ENCODE measurements at places on chromosomes 6 and 20. TPM values are rescaled to one million over a fixed set of nuclear protein-coding genes. Genes with fewer than 3 reads are reported as not detected.

GRCh38 chr6:48073976-48074767 lies 36.8 kb downstream of the PTCHD4 start:
- H3K4me1 ChIP-seq, result no peaks in the 10 kb centered on the region
- DNase-seq, result no peak
- H3K27ac ChIP-seq, result no peak overlapping the region
- no peak overlapping the region for H3K4me3 ChIP-seq
- no peaks in the 10 kb centered on the region for H3K36me3 ChIP-seq
- H3K27me3 ChIP-seq, result peaks cover 2% of the 10 kb centered on the region

GRCh38 chr6:21598674-21599023 lies 5.1 kb downstream of the SOX4 start:
- no peaks in the 10 kb centered on the region for H3K36me3 ChIP-seq
- peaks cover 8% of the 10 kb centered on the region for H3K4me1 ChIP-seq
- no peak overlapping the region for H3K27ac ChIP-seq

GRCh38 chr6:10136636-10137035 lies 278.2 kb downstream of the TFAP2A start:
- H3K27me3 ChIP-seq, result no peaks in the 10 kb centered on the region
- no peaks in the 10 kb centered on the region for H3K4me1 ChIP-seq
- no peak overlapping the region for H3K4me3 ChIP-seq
- DNase-seq, result no peak
- H3K27ac ChIP-seq, result no peak overlapping the region

DNA sequence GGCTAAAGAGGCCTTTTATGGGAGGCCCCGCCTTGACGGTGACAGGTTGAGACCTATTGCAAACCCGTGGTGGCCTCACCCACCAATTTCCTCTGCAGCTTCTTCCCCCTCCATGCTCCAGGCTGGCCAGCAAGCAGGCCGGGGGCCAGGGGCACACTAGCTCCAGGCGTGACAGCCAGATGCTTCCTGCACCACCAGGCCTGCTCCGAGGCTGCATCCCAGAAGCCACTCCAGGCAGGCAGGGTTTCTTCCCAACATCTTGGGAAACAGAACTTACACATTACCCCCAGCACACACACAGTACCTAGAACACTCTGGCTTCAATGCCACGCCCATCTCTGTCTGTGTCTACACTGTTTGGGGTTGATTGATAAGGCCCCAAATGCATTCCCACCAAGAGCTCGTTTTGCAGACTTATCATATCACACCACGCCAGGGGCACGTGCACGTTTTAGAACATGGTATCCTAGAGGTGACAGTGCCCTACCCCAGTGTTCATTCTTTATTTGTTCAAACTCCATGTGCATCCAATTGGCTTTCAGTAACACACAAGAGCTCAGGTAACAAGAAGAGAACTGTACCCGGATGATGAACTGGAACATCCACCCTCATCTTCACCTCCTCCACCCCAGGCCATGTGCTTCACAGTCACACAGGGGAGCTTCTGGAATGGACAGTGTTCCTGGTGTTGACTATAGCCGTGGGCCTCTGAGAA lies 221.4 kb upstream of the RREB1 start:
- no peak for DNase-seq
- H3K4me3 ChIP-seq, result no peak overlapping the region
- H3K4me1 ChIP-seq, result no peaks in the 10 kb centered on the region
- H3K27me3 ChIP-seq, result no peaks in the 10 kb centered on the region
- H3K36me3 ChIP-seq, result no peaks in the 10 kb centered on the region
- H3K27ac ChIP-seq, result peak overlapping the region; percentile 66

DNA sequence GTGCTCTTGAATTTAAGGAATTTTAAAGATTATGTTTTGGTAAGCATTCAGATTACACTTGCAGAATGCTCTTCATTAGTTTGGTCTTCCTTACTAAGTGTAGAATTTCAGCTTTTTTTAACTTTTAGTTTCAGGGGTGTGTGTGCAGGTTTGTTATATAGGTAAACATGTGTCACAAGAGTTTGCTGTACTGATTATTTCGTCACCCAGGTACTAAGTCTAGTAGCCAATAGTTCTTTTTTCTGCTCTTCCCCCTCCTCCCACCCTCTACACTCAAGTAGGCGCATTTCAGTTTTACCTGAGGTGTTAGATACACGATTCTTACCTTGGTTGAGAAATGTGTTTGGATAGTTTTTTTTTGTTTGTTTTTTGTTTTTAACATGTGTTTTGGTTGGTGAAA lies 68.3 kb downstream of the AFG1L start:
- H3K27ac ChIP-seq, result no peak overlapping the region
- no peaks in the 10 kb centered on the region for H3K4me1 ChIP-seq
- DNase-seq, result no peak
- H3K4me3 ChIP-seq, result no peak overlapping the region

- no peak overlapping the region for H3K27ac ChIP-seq
- no peak for DNase-seq
- no peaks in the 10 kb centered on the region for H3K36me3 ChIP-seq
- H3K27me3 ChIP-seq, result no peaks in the 10 kb centered on the region
- H3K4me3 ChIP-seq, result no peak overlapping the region
Observed at GRCh38 chr6:109052018-109052651, 42.5 kb downstream of the SESN1 start.

Gene MKKS
- 14.7 TPM for total RNA-seq

- H3K4me1 ChIP-seq, result no peaks in the 10 kb centered on the region
- H3K27ac ChIP-seq, result no peak overlapping the region
- H3K27me3 ChIP-seq, result no peaks in the 10 kb centered on the region
Observed at GRCh38 chr6:159646116-159646515, 46.9 kb downstream of the SOD2 start.

- DNase-seq, result peak; percentile 57
- no peaks in the 10 kb centered on the region for H3K4me1 ChIP-seq
- H3K36me3 ChIP-seq, result no peaks in the 10 kb centered on the region
- H3K4me3 ChIP-seq, result peak within 1 kb of the TSS; percentile 60
Observed at GRCh38 chr20:49482621-49483017, at the start of gene KCNB1. KCNB1 (minus strand) TSS chr20:49482668; CDS start chr20:49482480, 188 bp downstream.

Gene WFDC5
- not detected for total RNA-seq

DNA sequence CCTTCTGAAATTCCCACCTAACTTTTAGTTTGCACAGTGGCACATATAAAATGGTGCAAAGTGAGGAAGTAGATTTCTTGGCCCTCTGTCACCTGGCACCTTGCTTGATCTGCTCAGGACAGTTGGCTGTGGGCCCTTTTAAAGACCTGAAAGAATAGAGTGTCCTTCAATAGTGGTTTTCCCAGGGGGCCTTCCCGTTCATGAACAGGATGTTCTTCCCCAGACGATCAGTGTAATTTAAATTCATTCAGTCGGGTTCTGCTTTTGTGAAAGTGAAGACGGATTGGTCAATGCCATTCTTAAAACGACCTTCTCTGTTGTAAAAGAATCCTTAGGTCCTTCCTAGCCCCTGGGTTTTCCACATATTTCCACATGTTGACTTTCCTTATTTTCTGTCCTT lies 178.5 kb downstream of the SASH1 start:
- H3K36me3 ChIP-seq, result no peaks in the 10 kb centered on the region
- H3K27me3 ChIP-seq, result no peaks in the 10 kb centered on the region
- no peaks in the 10 kb centered on the region for H3K4me1 ChIP-seq

All from breast epithelium (tissue), 4 donors.